ENCODE measurements at places on chromosomes 6 and 20. TPM values are rescaled to one million over a fixed set of nuclear protein-coding genes. Genes with fewer than 3 reads are reported as not detected.

FOXP4 gene
- polyA plus RNA-seq = 15.3 TPM

TMEM217 gene
- 0.16 TPM for polyA plus RNA-seq

ANKEF1 gene
- polyA plus RNA-seq = 0.75 TPM

SEMG1 gene
- not detected for polyA plus RNA-seq

DNA sequence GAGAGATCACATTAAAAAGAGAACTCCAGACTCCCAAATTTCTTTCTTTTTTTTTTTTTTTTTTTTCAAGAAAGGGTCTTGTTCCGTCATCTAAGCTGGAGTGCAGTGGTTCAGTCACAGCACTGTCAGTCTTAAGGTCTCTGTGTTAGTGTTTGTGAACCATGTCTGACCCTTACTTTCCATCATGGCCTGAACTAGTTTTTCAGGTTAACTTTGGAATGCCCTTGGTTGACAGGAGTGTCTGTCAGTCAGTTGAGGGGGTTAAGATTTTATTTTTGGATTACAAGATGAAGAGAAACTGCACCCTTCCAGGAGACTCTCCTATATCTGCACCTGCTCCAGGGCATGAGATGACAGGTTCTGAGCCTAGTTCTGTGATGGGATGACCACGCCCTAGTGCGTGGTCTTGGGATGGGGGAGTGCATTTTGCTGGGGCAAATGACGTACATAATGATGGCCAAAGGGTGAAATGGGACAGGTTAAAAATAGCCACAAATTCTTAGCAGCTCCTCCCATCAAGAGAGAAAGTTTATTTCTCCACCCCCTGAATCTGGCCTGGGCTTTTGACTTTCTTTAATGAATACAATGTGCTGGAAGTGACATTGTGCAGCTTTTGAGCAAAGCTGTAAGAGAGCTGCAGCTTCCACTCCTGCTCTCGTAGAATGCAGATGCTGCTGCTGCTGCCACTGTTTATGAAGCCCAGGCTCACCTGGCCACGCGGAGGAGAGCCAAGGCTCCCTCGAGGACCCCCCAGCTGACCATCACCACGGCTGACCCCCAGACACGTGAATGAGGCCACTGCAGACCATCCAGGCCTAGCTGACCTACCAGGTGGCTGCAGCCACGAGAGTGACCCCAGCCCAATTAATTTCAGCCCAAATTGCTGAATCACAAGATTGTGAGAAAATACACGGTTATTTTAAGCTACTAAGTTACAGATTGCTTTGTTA is 29.7 kb upstream of the FAM50B start:
- no peak for DNase-seq

GRCh38 chr6:38750968-38751615 is 36.0 kb downstream of the DNAH8 start:
- no peak for DNase-seq

DNA sequence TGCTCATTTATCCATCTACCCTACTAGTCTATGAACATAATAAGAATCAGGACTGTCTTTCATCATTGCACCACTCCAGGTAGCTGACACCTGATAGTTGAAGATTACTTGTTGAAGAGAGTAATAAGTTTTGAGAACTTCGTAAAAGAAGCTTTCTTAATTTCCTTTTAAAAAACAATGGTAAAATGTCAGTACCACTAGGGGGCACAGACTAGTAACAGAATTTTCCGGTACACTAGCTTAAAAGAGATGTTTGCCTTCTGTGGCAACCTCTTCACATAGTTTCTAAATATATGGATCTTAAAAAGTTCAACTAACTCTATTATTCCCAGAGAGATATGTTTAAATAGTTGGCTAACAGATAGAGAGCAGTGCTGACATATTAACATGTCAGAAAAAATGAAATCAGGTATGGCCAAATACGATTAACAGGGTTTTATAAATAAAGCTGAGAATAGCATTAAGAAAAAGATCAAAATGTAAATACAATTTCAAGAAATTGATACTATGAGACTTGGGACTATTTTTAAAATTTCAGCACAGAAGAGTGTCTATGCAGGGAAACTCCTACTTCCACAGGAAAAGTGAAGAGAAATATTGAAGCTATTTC is 5.4 kb upstream of the KCNQ5 start:
- DNase-seq = no peak

DNA sequence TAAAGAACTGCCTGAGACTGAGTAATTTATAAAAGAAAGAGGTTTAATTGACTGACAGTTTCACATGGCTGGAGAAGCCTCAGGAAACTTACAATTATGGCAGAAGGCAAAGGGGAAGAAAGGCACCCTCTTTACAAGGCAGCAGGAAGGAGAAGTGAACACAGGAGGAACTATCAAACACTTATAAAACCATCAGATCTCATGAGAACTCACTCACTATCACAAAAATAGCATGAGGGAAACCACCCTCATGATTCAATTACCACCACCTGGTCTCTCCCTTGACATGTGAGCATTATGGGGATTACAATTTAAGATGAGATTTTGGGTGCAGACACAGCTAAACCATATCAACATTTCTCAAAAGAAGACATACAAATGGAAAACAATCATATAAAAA is 266.3 kb downstream of the EPM2A start:
- no peak for DNase-seq

- DNase-seq = no peak
Observed at GRCh38 chr20:5996765-5997164, 46.3 kb downstream of the MCM8 start.

DNA sequence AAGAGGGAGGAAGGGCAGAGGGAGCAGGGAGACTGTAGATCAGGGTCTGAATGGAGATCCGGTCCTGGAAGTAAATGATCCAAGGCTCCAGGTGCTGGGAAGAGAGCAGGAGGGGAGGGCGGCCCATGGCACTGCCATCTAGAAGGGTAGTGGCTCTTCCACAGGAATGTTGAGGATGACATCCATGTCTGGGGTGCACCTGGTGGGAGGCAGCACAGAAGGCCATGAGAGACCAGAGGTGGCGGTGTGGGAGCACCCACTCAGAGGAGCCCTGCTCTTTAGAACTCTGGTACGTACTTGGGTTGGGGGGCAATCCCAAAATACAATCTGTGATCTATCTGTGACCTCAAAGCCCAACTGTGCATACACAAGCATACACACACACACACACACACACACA is 13.5 kb downstream of the DEFB132 start:
- DNase-seq = no peak

DNA sequence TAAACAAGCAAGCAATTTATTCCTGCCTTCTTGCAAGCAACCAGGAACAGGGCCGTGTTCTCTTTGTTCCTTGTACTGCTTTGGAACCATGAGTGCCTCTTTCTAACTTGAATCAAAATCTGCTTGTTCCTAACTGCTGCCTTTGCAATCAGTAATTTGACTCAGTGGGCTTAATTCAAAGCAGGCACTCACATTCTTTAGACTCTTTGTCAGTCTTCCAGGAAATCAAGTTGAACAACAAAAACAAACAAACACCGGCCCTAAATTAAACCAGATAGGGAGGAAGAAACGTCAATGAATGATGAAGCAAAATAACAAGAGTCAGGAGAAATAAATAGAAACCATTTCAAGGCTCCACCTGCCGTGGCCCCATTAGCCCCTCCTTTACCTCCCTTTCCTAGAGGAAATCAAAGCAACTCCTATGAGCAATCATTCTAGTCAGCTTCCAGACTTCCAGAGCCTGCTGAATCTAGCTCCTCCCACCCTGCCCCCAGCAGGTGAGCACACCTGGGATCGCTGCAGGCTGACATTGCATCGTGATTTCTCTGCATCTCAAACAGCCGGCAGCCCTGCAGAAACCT is 582.2 kb upstream of the FLRT3 start:
- no peak for DNase-seq

DNA sequence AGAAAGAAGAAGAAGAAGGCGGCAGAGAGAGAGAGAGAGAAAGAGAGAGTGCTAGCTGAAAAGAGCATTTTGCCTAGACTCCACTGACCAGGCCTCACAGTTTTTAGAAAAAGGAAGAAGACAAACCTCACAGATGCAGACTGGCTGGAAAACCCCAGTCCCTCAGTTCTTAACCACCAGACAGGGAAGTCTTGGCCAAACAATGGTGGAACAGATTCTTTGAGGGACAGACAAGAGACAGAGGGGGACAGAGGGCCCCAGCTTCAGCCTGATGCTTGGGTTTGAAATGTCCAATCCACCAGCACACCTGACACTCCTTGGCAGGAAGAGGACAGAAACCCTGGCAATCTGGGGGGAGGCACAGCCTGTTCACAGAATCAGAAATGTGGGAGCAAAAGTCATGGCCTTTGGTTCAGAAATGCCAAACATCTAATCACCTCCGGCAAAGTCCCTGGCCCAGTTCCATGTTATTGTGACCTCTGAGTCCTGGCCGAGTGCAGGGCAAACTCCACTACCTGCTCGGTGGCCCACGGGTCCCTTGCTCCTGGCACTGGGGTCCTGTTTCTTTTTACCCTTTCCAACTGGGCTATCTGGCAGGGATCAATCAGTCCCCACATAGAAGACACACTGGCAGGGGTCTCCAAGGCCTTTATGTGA is 235.2 kb downstream of the LY86 start:
- DNase-seq = no peak

DNA sequence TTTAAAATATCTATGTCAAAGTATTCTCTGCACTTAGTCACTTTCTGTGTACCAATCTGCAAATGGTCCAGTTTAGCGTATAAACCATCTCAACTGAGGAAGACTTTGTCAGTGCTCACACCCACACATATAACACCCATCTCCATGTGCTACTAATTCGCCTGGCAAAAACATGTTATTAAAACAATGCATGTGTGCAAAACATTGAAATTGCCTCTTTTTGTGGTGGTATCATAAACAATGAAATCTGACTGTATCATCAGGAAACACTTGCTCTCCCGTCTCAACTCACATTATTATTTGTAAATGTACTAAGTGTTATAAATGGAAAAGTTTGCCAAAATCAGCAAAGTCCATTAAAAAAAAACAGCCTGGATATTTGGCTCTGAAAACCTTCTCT is 105.9 kb upstream of the FOXC1 start:
- no peak for DNase-seq

GRCh38 chr6:153677522-153677921 is 361.5 kb upstream of the OPRM1 start:
- DNase-seq = no peak

- DNase-seq = no peak
Observed at GRCh38 chr6:127539272-127539671, 20.1 kb upstream of the MTCL3 start.

GRCh38 chr20:25608774-25609173 is 15.0 kb downstream of the NANP start:
- no peak for DNase-seq

GRCh38 chr20:48667889-48668413 is 159.8 kb downstream of the PREX1 start:
- no peak for DNase-seq

- no peak for DNase-seq
Observed at GRCh38 chr6:90219209-90219985, 77.2 kb downstream of the BACH2 start.

DNA sequence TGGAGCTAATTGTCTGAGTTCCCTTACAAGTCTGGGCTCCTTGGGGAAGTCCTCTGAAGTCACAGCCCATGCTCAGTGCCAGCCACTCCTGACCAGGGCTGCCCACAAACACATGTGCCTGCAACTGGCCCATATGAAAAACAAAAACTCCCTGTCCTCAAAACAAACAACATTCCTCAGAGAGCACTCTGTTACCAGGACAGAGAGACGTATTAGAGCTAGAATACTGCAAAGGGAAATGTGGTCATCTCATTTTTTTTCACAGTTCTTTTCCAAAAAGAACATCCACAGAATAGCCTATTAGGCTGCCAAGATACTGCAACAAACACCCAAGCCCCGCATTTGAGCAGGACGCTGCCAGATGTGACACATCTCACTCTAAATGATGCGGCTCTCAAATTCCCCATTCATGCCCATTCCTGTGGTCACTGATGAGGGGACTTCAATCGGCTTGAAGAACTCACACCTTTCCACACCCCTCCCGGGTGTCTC is 71.1 kb downstream of the SLC22A23 start:
- DNase-seq = no peak

GRCh38 chr6:75600768-75601167 is 912 bp upstream of the SENP6 start:
- DNase-seq = no peak

- DNase-seq = no peak
Observed at GRCh38 chr6:15444881-15445280, 199.0 kb downstream of the JARID2 start.

DNA sequence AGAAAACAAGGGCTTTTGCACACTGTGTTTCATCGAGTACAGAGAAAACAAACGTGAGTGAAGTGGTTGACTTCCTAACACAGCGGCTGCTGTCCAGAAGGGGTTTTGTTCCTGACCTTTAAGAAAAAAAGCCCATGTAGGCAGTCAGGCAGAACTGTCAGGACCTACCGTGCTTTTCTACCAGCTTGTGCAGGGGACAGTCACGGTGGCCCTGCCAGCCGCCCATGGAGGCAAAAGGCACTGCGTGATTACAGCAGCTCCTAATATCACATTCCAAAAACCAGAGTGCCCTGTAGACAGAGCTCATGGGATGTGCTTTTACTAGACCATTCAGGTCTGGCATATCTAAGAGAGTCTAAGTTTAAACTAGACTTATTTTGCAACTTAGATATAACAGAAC is 12.2 kb downstream of the TNFAIP3 start:
- no peak for DNase-seq

DNA sequence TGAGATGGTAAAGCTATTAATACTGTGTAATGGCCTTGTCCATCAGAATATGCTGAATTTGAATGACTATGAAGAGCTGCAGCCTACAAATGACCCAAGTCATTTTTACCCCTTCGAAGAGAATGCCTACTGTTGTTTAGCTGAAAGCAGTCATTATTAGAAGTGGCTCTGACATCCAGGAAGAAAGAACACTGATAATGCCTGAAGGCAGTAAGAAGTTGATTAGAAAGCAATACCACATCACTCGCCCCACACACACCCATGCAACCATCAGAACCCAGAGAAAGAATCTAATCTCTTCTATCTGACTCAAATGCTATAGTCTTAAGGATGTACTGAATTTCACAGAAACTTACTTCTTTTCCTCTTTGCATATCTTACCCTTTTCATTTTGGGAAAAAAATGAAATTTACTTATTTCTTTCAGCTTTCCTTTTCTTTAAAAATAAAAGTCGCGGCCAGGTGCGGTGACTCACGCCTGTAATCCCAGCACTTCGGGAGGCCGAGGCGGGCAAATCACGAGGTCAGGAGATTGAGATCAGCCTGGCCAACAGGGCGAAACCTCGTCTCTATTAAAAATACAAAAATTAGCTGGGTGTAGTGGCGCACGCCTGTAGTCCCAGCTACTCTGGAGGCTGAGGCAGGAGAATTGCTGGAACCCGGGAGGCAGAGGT is 61.0 kb downstream of the ARHGAP18 start:
- DNase-seq = no peak

Measured in right cardiac atrium (tissue), 5 donors.